Ecto neural progenitor cell (in vitro differentiated cells): ENCODE measurements at places on chromosomes 12 and 14.

GRCh38 chr12:118402251-118402650 lies 25.9 kb downstream of the SUDS3 start:
- DNase-seq = no peak

GRCh38 chr12:46660276-46660675 lies 165.5 kb downstream of the SLC38A4 start:
- no peak for DNase-seq

DNA sequence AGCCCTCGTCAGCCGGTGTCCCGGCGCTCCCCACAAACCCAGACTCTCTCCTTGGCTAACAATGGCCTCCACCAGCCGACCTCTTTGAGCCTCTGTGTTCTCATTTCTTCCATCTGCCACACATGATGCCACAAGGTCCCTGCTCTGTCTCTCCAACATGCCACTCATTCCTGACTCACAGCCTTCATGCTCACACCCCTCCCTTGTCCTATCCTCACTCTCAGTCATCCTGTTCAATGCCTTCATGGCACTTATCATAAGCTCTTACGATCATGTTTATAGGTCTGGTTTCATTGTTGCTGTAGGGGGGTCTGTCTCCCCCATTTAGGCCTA lies 9.6 kb upstream of the SERPINA11 start:
- DNase-seq = no peak

DNA sequence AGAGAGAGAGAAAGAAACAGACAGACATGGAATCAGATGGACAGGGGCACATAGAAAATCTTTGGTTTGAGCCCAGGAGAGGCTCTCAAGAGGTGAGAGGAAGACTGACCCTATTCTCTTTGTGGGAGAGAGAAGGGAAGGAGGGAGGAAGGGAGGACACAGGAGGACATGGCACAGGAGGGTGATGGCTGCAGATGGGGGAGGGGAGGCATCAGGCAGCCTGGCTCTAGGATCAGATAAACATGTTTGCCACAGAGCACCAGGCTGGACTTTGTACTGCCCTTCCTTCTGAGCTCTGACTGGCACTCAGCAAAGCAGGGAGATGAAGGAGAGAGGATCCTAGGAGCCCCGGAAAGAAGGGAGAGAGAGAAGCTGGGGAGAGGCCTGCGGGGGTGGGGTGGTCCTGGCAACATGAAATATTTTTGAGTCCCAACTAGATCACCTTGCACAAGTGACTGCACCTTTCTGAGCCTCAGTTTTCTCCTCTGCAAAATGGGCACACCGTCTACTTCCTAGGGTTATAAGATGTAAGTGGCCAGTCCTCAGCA lies 6.1 kb downstream of the HNF1A start:
- no peak for DNase-seq

DNA sequence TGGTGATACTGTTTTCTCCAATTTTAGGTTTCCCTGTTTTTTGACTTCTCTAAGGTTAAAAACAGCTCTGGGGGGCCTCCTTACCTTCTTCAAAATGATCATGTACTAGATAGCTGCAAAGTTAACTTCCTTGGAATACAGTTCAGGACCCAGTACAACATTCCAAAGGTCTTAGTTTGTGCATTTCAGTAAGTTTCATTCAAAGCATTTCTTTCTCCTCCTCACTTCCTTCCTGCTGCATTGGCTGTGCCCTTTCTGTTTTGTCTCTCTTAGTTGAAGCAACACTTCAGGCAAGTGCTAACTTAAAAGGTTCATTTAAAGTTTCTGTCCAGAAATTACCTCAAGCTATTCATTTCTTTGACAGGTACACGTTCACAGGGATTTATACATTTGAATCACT lies 95.7 kb downstream of the SCN8A start:
- no peak for DNase-seq

DNA sequence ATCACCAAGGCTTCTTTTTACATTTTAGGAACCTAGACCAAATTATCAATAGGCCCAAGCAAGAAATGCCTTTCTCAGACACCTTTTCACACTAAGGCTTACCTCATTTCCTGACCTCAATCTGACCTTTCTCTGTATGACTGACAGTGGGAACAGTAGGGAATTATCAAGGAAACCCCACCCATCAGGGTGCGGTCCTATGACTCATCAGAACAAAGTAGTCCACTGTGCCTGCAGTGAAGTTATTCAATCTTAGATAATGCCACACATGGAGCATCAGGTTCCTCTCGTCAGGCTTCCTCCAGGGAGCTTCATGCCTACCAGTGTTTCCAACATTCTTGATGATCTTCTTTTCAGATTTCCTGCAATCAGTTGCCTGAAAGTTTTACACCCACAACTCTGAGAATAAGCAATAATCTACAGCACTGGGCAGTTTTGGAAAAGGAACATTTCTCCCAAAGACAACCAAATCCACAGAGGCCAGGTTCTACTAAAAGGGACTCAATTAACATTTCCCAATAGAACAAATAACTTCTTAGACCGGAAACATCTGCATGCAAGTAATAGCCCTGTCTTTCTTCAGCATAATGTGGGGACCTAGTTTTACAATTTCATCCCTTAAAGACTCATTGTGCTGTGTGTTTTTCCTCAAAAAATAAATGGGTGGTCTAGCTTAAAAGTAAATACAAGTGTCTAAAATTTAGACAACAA lies 35.9 kb upstream of the TMTC2 start:
- no peak for DNase-seq

DNA sequence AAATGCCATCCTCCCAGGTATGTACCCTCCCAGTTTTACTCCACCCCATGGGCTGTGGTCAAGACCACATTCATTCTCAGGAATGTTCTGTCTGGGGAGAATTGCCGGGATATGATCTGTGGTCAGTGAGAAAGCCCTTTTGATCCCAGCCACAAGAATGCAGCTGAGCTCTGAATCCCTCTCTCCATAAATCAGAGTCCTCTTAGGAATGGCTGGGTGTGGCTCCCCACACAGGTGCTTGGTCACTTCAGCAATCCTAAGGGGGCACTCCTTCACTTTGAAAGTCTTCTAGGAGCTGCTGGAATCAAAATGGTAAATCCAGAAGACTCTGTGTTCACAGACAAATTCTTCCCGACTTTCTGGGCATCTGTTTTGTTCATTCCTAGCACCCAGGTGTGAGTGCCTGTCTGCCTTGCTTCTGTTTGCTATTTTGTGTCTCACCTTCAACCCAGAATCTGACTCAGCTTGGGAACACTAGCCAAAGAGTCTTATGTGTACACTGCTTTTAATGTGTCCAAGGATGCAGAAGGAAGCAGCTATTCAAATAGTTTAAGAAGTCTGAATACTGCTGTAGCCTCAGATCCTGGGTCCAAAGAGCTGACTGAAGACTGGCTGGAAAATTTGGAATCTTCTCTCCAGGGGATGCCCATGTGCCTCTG lies 144.6 kb upstream of the CDKN3 start:
- DNase-seq = no peak

DNA sequence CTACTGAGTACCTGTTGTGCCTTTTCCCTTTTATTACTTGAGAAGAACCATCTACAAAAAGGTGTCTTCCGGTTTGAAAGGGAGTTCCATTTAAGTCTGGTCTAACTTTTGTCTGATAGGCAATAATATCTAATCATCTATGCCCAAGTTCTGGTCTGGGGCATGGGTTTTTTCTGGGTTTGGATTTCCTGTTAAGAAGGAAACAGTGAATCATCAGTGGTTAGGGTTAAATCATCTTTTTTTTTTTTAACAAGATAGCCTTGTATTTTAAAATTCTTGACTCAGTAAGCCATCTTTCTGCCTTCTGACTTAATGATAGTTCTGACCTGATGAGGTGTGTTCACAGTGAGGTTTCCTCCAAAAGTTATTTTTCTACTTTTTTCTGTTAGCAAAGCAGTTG lies 29.3 kb upstream of the CPNE8 start:
- no peak for DNase-seq

- no peak for DNase-seq
These were observed 60.8 kb upstream of the EIF5 start for GRCh38 chr14:103273145-103273744.

DNA sequence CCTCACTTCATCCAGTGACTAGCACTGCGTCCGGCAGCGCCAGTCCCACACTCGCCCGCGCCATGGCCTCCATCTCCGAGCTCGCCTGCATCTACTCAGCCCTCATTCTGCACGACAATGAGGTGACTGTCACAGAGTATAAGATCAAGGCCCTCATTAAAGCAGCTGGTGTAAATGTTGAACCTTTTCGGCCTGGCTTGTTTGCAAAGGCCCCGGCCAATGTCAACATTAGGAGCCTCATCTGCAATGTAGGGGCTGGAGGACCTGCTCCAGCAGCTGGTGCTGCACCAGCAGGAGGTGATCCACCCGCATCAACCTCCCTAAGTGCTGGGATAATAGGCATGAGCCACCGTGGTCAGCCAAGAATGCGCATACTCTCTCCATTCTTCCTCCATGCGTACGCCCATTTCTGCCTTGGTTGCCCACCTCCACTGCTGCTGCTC lies 59.9 kb downstream of the IRF2BPL start:
- DNase-seq = peak; percentile 47

DNA sequence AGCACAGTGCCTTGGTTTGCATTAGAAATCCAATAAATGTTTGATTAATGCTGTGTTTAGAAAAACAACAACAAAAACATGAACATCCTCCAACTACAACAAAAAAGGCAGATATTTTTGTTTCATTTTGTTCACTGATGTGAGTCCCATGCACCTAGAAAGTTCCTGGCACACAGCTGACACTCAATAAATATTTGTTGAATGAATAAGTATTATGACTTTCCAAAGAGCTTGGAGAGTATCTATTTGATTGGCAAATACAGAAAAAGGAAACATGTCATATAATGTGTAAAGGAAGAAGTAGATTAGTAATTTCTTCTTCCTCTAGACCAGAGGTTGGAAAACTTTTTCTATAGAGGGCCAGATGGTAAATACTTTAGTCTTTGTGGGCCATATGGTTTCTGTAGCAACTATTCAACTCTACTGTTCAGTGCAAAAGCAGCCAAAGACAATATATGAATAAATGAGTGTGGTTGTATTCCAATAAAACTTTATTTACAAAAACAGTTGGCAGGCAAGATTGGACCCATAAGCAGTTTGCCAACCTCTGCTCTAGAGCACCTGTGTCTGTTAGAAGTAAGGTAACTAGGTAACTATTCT lies 312.3 kb upstream of the DIO2 start:
- no peak for DNase-seq

GRCh38 chr12:120468325-120468820 lies 1.2 kb downstream of the SRSF9 start:
- peak; percentile 72 for DNase-seq

GRCh38 chr14:74476607-74477006 lies 16.5 kb downstream of the NPC2 start:
- DNase-seq = no peak

DNA sequence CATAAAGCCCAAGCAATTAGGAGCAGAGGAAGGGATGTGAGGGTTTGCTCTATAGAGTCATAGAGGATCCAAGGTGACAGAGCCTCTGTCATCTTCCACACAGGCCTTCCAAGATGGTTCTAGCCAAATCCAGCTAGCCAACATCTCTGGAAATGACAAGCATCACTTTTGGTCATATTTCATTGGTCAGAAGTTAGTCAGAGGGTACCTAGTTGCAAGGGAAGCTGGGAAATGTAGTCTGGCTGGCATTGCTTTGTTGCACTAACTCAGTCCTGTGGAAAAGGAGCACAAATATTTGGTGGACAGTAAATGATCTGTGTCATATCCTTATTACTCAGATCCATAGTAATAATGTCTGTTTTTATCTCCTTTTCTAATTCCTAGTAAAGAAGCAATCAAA lies 715.7 kb downstream of the NRXN3 start:
- no peak for DNase-seq

GRCh38 chr12:12474931-12475795 lies 87.5 kb downstream of the DUSP16 start:
- no peak for DNase-seq
